SIG-M5 (cell line): ENCODE measurements at places on chromosomes 12 and 14.

GRCh38 chr12:10213168-10214135 lies 775 bp downstream of the GABARAPL1 start:
- DNase-seq = peak; percentile 90

GRCh38 chr14:71905860-71906259 lies 26.4 kb upstream of the RGS6 start:
- no peak for DNase-seq

DNA sequence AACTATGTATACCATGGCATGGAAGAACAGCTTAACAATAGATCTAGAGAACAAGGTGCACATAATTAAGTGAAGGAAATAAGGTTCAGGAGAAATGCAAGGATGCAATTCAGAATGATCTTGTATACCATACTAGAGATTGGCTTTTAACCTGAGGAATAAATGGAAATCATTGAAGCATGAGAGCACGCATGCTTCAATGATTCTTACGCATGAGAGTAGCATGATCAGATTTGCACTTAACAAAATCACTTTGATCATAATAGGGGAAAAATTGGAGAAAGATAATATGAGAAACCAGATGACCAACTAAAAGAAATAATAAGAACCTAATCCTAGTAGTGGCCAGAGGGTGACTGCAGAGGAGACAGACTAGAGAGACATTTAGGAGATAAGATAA lies 133.3 kb upstream of the FSCB start:
- no peak for DNase-seq

GRCh38 chr12:98639491-98639890 lies 5.1 kb downstream of the IKBIP start:
- DNase-seq = no peak

DNA sequence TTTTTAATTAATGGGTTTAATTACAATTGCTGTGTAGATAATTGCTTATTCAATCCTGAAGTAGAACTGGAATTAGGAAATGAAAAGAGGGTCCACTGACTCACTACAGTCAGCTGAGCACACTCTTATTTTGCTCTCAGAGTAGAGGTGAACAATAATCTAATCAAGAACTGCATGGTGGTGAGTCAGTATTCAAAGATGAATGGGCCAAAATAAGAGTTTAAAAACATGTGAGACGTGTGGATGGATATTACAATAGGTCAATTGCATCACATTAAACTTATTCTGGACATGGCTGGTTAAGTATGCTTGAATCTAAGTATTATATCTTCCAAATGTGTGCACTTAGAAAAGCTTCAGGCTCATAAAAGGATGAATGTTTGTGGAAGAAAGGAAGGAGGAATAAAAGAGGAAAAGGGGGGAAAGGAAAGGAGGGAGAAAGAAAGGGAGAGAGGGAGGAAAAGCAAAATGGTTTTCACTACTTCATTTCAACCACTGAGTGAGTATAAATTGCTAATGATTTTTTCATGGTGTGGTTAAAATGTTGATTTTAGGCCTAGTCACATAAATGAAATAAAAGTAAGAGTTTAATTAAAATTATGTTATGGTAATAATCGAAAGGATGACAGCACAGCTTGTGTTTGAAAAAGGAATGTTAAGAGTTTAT lies 27.0 kb upstream of the EEA1 start:
- DNase-seq = no peak

- DNase-seq = no peak
Measured at GRCh38 chr12:100824476-100824875, 29.9 kb downstream of the ANO4 start.

GRCh38 chr14:36672095-36672494 lies 10.4 kb downstream of the PAX9 start:
- DNase-seq = no peak

GRCh38 chr14:72451054-72451972 lies 442.6 kb downstream of the DPF3 start:
- no peak for DNase-seq
